ENCODE measurements at places on chromosomes 12 and 14.

DNA sequence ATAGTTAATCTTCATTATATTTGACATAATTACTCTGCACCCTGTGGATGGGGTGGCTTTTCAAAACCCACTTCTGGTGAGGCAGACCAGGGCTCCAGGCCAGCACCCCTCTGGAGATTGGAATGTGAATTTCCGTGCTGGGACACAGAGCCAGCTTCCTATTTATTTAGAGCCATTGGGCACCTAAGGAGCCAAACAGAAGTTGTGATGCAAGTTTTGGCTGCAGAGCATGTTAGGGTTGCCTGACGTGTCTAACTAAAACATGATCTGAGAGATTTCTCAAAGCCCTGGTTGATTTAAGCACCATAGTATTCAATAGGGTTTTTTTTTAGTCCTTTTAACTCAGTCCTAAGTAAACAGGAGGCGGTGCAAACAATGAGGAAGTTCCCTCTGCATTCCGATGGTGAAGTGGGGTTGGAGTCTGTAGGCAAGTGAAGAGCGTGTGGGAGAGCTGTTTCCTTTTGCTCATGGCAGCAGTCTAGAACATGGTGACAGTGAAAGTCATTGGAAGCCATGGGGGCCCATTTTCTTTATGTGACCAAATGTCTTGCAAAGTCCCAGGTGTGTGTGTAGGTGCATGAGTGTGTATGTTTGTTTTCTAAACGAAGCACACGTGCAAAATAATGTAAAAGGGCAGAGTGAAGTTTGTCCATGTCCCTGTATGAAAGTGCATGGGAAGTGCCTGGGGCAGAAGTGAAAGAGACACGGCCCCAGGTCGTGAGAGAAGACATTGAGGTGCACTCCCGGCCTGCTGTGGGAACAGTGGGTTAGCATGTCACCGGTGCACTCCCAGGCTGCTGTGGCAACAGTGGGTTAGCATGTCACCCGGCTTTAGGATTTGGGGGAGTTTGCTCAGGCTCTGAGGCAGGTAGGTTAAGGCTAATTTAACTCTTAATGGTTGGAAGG, 117.7 kb downstream of the PRKCH start:
- DNase-seq, result no peak

- DNase-seq, result no peak
Observed at GRCh38 chr14:74347795-74348100, 523 bp upstream of the VRTN start.

- no peak for DNase-seq
Observed at GRCh38 chr14:22848351-22849164, 12.2 kb downstream of the MMP14 start.

GRCh38 chr14:32925439-32925838, 13.2 kb upstream of the NPAS3 start:
- DNase-seq, result no peak

GRCh38 chr12:104858611-104859543, 99.2 kb downstream of the SLC41A2 start:
- DNase-seq, result no peak

GRCh38 chr12:124753228-124753591, 110.5 kb downstream of the SCARB1 start:
- DNase-seq, result no peak

- DNase-seq, result no peak
Observed at GRCh38 chr14:99188731-99189191, 83.2 kb downstream of the BCL11B start.

GRCh38 chr14:105939810-105940508, 413.6 kb downstream of the TMEM121 start:
- DNase-seq, result no peak

- no peak for DNase-seq
Observed at GRCh38 chr12:81987371-81987770, 228.2 kb upstream of the PPFIA2 start.

- DNase-seq, result no peak
Observed at GRCh38 chr12:225012-225411, 11.1 kb upstream of the SLC6A12 start.

- DNase-seq, result no peak
Observed at GRCh38 chr12:106070611-106071010, 68.1 kb downstream of the NUAK1 start.

DNA sequence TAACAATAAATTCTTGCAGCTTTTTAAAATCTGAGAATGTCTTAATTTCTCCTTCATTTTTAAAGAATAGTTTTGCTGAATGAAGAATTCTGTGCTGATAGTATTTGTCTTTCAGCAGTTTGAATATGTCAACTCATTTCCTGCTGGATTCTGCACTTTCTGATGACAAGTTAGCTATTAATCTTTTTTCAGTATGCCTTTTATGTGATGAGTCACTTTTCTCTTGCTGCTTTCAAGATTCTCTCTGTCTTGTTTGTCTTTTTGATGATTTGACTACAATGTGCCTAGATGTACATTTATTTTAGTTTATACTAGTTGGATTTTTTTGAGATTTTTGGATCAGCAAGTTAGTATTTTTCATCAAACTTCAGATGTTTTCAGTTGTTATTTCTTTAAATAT, 87.9 kb upstream of the AVPR1A start:
- DNase-seq, result no peak

DNA sequence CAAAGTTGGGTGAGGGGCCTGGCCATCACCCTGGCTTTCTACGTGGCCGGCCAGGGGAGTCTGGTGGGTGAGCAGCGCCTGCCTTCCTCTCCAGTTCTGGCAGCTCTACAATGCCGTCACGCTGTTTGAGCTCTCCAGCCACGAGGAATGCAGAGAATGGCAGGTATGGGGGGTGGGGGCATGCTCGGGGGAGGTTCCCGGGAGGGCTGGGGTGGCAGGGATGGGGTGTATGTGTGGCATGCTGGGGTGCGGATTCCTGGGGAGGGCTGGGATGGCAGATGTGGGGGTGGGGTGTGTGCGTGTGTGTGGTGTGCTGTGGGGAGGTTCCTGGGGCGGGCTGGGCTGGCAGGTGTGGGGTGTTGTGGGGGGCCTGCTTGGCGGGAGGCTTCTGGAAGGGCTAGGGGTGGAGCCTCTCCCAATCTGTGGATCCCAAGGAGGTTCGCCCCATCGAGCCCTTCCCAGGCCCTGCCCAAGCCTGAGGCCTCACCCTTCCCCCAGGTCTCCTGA, 18.5 kb downstream of the RHOF start:
- no peak for DNase-seq

DNA sequence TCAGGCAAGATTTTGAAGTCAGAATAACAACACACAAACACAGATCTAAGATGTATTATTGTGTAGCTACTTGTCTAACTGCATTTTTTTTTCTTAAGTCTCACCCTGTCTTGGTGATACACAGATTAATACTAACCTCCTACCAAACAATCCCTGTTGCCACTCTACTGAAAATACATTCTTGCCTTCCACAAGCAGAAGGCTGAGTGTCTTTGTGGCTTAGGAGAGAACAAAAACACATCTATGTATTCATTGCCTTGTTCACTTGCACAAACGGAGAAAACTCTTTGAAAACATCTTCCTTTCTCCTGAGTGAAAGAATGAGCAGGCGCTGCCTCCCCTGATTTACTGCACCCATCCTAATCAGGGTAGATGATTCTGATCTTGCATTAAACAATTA, 642.2 kb downstream of the DIO2 start:
- no peak for DNase-seq

GRCh38 chr14:92657457-92658142, 90.8 kb downstream of the LGMN start:
- DNase-seq, result no peak

DNA sequence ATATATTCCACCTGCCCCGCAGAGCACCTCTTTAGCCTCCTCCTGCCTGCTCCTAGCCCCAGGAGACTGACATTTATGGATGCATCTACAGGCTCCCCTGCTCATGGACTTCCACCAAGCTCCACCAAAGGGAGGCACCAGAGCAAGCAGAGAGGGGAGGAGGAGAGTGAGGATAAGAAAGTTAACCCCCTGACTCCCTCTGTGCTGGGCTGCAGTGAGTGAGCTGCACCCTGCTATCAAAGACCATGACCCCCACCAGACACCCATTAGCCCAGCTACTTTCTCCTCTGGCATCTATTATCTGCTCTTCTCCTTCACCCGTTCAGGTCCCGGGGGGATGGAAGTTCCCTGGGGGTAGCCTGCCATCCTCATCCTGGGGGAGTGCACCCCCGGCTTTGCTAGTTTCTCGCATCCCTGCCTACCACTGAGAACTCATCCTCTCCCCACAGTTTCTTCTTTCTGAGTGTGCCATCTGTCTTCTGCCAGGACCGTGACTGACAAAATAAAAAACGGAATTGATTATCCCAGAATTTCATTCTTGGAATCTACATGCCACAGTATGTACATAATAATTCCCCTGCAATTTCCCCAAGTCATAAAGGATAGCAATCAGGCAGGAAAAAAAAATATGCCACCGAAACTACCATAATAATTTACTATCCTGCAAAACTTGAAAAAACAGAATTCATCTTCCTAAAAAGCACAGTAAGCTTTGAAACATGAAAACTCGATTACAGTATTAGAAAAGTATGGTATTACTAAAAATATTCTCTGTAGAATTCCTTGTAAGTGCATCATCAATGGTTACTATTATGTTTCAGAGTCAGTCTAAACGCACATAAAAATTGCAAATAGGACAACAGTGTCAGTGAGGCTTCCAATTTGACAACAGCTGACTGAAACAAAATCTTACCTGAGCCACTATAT, 45.2 kb downstream of the FOXN3 start:
- no peak for DNase-seq

DNA sequence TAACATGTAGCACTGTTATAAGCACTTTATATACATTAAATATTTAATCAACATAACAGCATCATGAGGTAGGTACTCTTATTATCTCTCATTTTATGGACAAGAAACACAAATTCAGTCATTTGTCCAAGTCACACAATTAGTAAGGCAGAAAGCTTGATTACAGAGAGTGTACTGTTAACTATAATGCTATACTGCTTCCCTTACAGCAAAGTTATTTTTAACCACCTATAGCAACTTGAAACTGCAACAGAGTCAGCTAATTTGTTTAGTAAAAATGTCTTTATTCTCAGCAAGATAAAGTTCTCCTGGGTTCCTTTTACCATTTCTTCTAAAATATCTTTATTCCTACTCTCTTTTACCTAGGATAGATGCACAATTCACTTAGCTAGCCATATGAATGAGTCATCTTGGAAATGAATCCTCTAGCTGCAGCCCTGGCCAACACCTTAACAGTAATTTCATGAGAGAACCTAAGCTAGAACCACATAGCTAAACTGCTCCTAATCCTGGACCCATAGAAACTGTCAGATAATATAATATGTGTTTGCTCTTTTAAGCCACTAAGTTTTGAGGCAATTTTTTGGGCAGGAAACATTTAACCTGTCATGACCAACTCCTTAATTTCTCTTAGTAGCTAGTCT, 90.2 kb upstream of the HECTD1 start:
- no peak for DNase-seq

DNA sequence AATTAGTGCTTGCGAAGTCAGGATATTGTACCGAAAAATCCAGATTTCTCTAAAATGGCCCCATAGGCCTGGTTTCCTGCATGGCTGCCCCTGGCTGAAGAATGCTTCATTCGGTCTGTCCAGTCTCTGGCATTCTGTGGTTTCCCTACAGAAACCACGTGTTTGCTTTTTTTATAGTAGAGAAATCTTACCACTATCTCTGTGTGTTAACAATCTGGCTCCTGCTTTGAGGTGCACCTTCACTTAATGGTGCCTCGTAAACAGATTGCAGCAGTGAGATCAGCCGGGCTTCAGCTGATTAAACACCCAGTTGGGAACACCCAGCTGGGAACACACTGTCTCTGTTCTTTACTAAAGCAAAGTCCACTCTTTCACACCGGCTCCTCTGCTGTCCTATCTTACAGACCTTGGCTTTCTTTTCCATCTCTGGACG, 6.7 kb upstream of the DNAAF2 start:
- peak; percentile 27 for DNase-seq
